ENCODE measurements at places on chromosomes 6 and 20. TPM values are rescaled to one million over a fixed set of nuclear protein-coding genes. Genes with fewer than 3 reads are reported as not detected.

DNA sequence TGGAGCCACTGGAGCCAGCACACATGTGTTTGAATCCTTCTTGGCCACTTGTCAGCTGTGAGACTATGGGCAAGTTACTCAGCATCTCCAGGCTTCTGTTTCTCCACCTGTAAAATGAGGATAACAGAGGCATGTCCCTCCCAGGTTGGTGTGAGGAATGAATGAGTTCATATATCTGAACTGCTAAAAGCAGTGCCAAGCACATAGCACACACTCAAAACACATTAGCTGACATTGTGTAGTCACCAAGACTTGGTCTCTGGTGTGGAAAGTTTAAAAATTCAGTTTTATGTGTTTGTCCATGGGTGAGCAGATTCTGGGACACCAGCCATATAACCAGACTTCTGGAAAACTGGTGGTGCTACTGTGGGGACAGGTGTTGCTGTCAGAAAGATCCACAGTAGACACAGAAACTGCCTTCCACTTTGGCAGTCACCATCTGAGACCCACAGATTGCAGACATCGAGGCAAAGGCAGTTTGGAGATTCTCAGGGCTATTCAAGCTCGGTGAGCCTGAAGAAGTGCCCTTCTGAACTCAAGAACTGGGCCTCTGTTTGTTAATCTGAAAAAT is 115.8 kb downstream of the MRPL14 start:
- peaks cover 27% of the 10 kb centered on the region for H3K4me1 ChIP-seq
- H3K4me3 ChIP-seq = no peak overlapping the region
- DNase-seq = no peak
- H3K27ac ChIP-seq = peak overlapping the region; percentile 87
- H3K36me3 ChIP-seq = no peaks in the 10 kb centered on the region

GRCh38 chr6:41504466-41505121 is 41.6 kb upstream of the FOXP4 start:
- H3K27ac ChIP-seq = peak overlapping the region; percentile 27
- H3K36me3 ChIP-seq = no peaks in the 10 kb centered on the region
- peak overlapping the region; percentile 60 for H3K4me3 ChIP-seq
- H3K27me3 ChIP-seq = peaks cover 5% of the 10 kb centered on the region
- no peak for DNase-seq
- H3K4me1 ChIP-seq = peaks cover 17% of the 10 kb centered on the region

DNA sequence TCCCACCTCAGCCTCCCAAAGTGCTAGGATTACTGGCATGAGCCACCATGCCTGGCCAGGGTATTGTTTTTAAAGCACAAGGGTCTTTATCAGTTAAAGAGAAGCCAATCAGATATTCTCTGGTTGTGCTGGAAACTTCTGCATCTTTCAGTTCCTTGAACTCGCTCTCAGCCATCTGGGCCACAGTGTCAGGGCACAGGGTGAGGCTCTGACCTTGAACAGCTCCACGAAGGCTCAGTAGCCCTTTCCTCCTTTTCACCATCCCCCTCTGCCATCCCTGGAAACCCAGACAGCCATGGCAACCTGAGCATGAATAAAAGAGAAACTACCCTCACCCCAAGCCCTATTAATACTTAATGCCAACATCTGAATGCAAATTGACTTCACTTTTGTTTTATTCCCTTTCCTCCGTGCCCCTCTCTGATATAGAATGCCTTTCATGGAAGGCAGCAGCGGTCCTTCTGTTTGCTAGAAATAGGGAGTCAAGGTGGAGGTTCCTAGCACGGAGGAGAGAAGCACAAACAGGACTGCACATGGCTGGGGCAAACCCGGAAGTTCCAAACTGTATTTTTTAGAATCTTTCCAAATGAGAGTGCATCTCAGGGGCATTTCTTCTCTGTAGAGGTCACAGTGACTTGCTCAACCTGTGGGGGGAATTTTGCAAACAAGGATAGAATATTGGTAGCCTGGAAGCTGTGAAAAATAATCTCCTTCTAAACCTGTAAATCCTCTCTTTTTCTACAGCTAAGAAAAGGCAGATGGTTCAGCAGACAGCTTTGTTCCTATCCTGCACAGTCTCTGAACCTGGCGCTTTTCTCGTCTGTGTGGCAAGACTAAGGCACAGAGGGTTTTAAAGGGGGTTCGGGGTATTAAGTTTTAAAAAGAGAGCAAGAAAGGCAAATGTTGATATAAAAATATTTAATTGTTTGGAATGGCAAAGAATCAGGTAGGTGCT is 176.4 kb upstream of the RREB1 start:
- H3K36me3 ChIP-seq = no peaks in the 10 kb centered on the region
- H3K4me1 ChIP-seq = peaks cover 10% of the 10 kb centered on the region
- no peak overlapping the region for H3K4me3 ChIP-seq
- no peak for DNase-seq
- H3K27me3 ChIP-seq = no peaks in the 10 kb centered on the region
- H3K27ac ChIP-seq = no peak overlapping the region

GRCh38 chr20:35286077-35286898 is 1.7 kb upstream of the EIF6 start:
- H3K4me1 ChIP-seq = peaks cover 11% of the 10 kb centered on the region
- peaks cover 17% of the 10 kb centered on the region for H3K36me3 ChIP-seq
- H3K27ac ChIP-seq = no peak overlapping the region

DNA sequence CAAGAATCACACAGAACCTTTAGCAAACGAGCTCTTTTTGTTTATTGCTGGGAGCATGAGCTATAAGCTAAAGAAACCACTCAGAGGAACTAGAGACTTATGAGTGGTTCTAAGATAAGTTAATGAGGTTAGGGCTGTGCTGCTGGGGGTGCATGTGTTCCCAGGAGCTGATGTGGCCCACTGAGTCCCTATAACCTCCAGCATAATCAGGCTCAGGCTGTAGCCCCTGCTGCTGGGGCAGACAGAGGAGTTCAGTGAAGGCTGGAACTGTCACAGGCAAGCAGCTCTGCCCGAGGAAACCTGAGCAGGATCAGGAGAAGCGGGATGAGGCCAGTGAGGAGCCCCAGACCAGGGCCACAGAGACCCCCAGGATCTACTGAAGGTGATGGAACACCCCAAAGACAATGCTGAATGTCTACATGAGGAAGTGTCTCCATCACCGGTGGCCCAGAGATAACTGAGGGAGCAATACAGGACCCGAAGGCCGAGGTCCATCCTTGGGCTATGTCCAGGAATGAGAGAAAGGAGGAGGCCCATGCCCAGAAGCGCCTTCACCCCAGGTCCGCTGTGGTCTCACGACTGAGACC is 17.3 kb downstream of the TUBB2B start:
- peaks cover 31% of the 10 kb centered on the region for H3K27me3 ChIP-seq
- H3K27ac ChIP-seq = no peak overlapping the region
- H3K4me1 ChIP-seq = no peaks in the 10 kb centered on the region
- no peak overlapping the region for H3K4me3 ChIP-seq

GRCh38 chr20:35317416-35318210 is 25.4 kb upstream of the FAM83C start:
- peaks cover 16% of the 10 kb centered on the region for H3K4me1 ChIP-seq
- H3K36me3 ChIP-seq = peaks cover 5% of the 10 kb centered on the region
- no peaks in the 10 kb centered on the region for H3K27me3 ChIP-seq
- no peak for DNase-seq
- H3K27ac ChIP-seq = peak overlapping the region; percentile 79

DNA sequence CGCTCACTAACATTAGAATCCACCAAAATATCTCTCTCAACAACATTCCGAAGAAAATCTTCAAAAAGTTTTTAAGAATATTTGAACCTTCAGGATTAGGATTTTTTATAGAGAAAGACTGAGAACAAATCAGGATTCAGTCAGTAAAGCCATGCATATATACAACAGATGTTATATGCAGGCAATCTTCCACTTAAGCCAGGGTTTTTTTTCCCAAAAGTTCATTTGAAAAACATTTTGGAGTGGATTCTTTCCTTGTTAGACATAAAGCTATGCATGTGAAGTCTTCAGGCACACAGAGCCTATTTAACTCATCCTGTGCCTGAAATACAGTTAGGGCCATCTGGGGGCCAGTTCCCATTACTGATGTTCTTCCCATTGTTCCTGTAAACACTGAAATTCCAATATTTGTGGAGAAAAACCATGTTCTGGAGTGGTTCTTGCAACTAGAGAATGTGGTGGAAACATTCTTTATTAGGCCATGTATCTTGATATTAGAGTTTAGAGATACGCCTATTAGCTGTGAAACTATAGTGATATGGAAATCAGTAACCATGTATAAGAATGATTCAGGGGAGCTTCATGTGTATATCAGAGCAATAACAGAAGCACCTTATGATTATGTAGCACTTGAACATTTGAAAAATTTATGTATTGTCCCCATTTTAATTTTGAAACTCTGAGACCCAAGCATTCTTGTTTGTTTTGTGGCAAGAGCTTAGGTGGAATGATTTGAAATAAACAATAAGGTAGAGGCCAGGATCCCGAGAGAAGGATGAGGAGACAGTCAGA is 61.7 kb downstream of the PLEKHG1 start:
- no peak for DNase-seq
- no peak overlapping the region for H3K4me3 ChIP-seq
- H3K27me3 ChIP-seq = no peaks in the 10 kb centered on the region
- no peak overlapping the region for H3K27ac ChIP-seq

HLA-DQA2 gene
- total RNA-seq = 1.8 TPM

RIPPLY2 gene
- total RNA-seq = not detected

ASCC3 gene
- total RNA-seq = 17.5 TPM
